ENCODE measurements at places on chromosomes 1 and 21.

DNA sequence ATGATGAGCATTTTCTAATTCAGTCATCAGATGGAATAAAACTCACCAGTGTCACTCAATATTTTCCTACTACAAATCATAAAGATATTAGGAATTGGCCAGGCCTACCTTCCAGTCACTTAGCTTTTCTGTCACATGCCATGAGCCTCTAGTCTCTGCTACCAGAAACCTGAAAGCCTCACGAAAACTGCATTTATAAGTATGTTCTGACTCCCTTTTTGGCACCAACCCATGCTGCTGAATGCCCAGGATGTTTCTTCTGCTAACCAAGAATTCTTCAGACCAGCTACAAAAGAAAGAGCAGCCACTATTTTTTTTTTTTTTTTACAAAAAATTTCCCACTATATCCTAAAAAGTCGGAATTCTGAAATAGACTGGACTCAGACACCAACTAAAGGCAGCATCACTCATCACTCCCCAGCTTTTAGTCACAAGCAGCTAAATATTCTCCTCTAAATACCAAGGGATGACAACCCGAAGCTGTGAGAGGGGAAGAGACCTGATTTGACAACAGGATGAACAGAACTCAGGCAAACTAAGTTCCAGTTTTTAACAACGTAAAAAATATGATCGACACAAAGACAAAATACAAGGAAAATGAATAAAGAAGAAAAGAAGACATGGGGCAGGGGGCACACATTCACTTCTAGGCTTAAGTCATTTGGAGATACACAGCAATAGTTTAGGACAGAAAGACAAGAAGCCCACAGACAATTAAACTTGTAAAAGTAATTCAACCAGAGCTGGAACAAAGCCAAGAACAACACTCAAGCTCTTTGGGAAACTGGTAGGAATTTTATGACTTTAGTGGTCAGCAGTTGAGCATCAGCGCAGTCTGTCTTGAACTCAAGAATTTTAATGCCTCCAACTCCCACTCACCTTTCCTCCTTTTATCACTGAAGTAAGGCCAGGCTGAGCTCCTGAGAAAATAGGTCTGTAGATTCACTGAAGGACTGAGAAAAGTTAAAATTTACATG is 1.7 kb downstream of the DCAF8 start:
- DNase-seq: peak; percentile 70

DNA sequence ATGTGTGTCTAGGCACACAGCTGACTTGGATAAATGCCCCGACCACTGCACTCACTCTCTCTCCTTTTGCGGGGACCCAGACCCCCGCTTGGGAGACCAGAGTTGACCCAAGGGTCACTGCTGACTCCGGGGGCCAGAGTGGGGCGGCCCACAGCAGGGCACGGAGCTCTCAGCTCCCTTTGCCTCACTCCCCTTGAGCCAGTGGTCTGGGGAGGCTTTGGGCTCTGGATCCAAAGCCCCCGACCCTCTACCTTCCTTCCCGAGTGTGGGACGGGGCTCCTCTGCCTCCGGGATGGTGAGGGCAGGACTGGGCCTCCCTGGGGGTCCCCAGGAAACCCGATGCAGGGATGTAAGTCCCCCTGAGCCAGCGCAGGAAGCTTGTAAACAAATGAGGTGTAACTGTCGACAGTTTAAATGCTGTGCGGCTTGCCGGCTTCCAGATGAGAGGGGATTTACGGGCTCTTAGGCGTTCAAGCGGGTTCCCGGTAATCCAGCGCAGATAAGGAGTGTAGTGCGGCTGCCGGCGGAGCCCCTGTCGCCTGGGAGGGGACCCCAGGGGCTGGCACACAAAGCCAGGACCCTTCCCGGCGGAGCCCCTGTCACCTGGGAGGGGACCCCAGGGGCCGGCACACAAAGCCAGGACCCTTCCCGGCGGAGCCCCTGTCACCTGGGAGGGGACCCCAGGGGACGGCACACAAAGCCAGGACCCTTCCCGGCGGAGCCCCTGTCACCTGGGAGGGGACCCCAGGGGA is 7.4 kb downstream of the ACTRT2 start:
- DNase-seq: peak; percentile 35

GRCh38 chr1:241816008-241816407 is 32.0 kb upstream of the EXO1 start:
- no peak for DNase-seq

DNA sequence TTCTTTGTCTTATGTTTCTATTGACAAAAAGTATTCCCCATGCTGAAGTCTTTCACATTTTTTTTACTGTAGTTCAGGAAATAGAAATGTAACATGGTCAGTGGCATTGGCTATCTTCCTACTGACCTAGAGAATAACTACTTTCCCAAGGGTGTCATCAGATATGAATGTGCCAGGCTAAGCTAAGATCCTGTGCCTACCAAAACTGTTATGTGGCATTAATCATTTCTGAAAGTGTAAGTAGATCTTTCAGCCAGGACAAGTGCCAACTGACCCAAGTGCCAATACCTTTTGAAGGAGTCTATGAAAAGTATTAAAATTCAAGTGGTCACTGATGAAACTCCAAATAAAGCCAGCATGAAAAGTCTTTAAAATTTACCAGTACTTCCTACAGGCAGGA is 165.3 kb downstream of the TNFSF18 start:
- DNase-seq: no peak

DNA sequence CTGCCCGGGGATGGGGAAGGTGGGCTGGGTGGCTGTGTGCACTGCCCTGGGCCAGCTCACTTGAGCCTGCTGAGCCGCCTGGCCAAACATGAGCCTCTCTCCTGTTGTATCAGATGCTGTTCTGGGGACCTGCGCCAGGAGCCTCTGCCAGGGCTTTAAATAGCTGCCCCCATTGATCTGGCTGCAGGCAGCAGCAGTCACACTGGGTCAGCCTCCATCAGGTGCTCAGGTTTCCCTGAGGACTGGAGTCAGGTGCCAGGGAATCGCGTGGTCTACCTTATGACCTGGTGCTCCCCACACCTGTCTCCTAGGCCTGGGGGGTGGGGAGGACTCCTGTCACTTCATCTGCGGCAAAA is 700 bp upstream of the CCDC28B start:
- DNase-seq: no peak

DNA sequence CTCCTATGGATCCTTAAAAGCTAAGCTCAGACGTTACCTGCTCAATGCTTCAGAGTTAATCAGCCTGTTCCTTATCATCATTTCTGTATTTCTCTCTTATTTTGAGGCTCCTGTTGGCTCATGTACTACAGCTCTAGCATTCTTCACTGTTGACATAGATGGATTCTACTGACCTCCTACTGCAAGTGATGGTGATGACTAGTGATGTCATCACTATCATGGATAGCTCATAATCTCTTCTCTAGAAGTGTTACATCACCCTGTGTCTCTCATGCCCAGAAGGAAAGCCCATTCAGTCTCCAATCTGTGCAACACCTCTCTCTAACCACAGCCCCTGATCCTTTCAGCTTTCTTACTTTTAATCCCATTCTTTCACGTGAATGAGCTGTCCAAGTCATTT is 168.2 kb upstream of the DPT start:
- no peak for DNase-seq

DNA sequence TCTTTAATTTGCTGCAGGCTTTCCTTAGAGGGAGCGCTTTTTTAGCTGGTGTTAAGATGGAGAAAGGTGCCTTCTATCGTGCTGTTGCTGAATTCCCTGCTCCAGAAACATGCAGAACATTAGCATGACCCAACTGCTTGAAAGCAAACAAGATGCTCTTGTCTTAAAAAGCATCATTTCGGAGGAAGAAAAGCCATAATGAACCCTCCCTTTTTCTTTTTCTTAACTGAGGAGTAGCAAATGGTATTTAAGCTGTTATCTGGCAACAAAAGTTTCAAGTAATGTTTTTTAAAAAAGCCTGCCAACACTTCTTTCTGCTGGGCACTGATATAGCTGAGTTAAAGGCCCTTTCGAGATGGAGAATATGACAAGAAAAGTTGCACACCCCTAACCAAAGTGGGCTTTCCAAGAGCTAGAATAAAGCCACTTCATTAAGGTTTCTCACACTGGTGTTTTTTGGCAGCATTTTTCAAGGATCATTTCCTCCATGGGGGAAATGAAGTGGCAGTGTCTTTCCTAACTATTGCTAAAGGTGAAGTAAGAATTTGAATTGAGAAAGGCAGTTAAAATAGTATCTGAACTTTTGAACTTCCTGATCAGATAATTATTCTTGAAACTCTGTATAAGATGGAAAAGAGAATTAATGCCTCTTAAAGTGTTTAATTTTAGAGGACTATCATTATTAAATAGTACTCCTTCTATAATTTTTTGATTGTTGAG is 38.8 kb downstream of the ST6GALNAC5 start:
- DNase-seq: no peak

GRCh38 chr1:119290297-119290696 is 78.3 kb upstream of the HAO2 start:
- DNase-seq: no peak

GRCh38 chr1:170959385-170959784 is 24.1 kb downstream of the MROH9 start:
- DNase-seq: no peak

DNA sequence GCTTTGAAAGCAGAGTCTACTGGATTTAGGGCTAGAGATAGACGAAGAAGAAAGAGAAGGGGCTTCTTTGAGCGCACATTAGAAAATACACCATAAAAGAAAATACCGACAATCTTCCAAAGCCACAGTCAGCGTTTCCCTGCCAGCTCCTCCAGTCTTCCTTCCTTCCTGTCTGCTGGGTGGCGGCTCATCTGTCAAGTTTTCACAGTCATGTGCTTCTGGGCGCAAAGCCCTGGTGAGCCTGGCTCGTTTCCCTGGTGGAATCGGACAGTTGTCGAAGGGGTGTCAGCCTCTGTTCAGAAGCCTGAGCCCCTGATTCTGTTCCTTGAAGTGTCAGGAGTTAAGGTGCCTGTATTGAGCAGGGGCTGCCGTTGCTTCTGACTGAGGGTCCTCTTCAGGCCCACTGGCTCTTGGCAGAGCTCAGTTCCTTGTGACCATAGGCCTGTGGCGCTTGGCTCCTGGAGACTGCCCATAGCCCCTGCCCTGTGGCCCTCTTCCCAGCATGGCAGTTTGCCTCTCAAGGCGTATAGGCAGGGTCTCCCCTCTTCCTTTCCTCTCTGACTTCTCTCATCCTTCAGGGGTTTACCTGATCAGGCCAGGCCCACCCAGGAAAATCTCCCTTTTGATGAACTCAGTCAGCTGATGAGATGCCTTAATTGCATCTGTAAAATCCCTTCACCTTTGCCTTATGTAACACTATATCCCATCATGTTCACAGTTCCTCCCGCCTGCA is 58.6 kb downstream of the ADARB1 start:
- no peak for DNase-seq

DNA sequence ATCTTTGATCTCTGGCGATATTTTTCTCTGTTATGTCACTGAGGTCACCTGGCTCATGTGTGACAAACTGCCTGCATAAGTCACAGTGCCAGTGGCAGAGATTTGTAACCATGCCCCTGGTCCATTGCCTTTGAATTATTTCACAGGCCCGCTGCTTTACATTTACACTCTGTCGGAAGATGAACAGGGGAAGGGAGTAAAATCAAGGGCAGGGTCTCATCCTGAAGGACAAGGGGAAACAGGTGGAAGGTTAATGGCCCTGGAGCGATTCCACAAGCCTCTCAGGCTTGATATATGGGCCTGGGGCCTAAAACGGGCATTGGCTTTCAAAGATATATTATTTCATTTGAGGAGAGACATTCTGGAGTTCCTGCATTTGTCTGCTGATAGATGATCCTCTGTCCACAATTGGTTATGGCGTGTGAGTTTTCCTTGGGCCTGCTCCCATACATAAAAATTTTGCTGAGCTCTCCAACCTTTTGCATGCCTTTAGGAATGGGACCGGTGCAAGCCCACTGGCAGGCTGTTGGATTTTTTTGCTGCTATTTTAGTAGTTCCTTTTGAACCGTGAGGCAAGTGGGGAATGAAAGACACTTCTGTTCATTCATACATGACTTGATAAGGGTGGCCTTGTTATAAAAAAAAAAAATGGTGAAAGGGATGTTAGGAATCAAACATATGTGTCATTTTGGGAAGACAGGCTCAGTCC is 51.9 kb downstream of the NR5A2 start:
- no peak for DNase-seq

DNA sequence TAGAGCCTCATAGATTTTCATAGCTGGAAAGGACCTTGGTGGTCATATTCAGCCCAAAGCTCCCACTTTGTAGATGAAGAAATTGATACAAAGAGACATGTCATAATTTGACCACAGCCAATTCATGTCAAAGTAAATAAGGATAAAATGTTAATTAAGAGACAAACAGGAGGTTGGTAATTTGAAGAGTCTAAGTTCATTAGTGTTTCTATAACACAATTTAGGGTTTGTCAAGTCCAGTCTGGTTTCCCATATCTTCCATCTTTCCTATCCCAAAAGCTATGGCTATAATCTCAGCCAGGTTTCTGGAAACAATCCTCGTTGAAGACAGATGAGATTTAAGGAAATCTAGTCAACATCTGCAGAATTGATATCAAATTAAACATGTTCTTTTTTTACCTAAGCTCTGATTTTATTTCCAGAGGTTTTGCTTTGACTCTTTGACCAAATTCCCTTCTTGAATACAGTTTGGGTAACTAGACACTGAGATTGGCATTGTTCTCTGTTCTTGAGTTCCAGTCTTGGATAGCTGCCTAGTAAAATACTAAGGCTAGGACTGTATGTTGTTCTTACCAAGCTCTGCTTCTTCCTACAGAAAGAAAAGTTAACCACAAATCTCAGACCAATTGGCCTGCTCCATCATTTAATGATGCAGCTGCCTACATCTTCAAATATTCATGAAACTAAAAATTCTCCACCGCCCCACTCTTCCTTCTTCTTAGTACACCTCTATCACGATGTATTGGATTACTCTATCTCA is 62.0 kb downstream of the SLC44A5 start:
- DNase-seq: no peak

GRCh38 chr21:39387461-39388037 is 38.7 kb upstream of the HMGN1 start:
- peak; percentile 94 for DNase-seq

- no peak for DNase-seq
Observed at GRCh38 chr1:204652497-204652896, 33.0 kb downstream of the LRRN2 start.

DNA sequence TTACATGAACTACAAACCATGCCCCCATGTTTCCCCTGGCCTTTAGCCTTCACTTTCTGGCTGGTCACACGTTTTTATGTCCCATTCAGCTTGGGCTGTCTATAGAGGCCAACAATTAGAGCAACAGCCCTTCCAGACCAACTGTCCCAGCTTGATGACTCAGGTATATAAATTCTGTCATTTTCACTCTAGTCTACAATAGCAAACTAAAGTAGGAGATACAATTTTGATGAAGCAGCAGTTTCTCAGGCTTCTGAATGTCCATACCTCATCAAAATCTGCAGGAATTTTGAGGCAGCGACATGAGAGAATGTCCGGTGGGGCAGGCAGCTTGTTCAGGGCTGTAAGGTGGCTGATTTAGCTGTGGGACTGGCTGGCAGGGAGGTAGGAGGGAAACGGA is 45.6 kb upstream of the VAV3 start:
- no peak for DNase-seq
